ENCODE measurements at places on chromosomes 7 and 10.

DNA sequence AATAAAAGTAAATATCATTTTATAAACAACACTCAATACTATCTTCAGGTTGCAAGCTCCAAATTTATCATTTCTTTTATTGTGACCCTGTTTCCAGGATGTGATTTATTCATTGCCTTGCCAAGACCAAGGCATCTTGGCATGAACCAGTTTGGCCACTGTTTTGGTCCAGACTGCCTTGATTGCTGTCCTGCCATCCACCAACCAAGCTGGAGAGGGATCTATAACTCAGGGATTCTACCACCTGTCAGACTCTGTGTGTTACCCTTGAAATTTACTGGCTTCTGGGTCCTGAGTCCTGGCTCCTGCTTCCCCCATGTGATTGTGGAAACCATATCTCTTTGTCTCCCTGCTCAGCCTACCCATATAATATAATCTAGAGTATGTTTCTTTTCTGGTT lies 343.0 kb downstream of the GPAM start:
- no peak for DNase-seq

- no peak for DNase-seq
These were observed 692 bp downstream of the NEURL1 start for GRCh38 chr10:103493916-103494877.

DNA sequence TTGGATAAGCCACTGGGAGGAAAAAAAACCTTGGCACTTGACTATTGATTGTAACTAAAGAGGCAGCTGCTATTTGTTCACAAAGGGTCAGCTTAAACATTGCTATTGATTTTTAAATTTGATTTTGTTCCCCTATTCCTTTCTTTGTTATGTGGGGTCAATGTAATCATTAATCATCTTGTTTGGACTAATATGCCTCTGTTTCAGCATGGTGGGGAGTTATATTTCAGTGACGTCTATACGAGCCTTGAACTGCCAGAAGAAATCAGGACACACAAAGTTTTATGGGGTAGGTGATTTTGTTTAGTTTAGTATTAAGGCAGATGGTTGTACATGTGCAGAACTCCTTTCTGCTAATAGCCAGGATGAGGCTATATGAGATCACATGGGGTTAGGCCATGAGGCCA lies 7.5 kb downstream of the AS3MT start:
- DNase-seq = no peak

DNA sequence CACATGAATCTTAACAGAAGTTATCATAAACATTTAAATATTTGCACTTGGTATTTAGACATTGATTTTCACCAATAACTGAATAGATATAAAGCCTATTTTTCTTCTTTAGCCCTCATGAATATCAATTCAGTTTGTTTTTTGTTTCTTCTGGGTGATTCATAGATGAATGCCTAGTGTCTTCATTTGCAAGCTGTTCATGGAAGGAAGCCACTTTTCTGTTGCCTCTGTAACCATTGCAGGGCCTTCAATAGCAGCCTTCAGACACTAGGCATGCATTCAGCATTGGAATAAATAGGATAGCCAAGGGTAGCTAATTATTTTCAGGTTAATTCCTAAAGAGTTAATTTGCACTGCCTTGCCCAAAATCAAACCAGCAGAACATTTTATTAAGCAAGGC lies 375.3 kb downstream of the DPP6 start:
- DNase-seq = no peak

DNA sequence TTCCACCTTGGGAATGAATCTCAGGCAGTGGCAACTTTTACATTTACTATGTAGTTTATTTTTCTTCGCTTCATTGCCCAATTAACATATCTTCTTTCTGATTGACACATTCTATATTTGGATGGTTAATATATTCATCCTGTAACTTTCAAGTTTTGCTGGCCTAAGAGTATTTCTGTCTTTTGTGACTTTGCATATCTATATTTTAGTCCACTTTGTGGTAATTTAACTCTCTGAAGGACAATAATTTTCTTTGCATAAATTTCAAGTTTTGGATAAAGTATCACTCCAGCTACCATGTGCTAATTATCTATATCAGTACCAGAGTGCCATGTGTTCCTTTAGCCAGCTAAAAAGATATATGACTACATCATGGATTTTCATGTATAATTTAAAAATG lies 151.5 kb upstream of the KAT6B start:
- no peak for DNase-seq

- peak; percentile 68 for DNase-seq
These were observed 208.9 kb upstream of the INHBA start for GRCh38 chr7:41911792-41912191.

DNA sequence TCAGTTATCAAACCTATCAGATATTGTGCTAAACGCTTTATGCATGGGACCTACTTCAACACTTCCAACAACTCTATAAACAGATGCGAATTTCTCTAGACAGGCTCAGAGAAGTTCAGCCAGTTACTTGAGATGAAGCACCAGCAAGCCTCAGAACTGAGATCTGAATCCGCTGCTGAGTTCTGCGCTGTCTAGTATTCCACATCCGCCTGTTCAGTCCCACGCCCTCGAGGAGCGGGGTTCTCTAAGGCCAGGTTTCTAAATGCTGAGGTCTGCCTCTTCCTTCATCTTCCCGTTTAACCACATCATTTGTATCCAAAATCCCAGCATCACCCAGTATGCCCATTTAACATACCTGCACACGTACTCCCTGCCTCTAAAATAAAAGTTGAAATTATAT lies 297.8 kb upstream of the ZNF32 start:
- DNase-seq = no peak

GRCh38 chr7:84454174-84454959 lies 259.8 kb upstream of the SEMA3A start:
- no peak for DNase-seq

DNA sequence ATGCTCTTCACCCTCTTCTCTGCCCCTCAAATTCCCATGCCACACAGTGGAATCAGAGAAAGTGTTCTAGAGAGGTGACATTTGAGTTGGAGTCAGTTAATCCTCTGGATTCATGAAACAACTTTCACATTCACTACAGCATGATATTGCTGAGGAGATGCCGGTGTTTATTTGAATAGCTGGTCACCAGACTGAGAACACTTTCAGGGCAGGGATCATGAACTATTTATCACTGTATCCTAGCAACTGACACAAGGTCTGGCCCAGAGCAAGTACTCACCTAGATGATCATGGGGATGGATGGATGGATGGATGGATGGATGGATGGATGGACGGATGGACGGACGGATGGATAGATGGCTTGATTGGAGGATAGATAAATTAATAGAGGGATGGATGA lies 116.7 kb upstream of the ZMIZ1 start:
- peak; percentile 16 for DNase-seq

GRCh38 chr7:65448816-65449504 lies 75.3 kb downstream of the ZNF92 start:
- peak; percentile 96 for DNase-seq

DNA sequence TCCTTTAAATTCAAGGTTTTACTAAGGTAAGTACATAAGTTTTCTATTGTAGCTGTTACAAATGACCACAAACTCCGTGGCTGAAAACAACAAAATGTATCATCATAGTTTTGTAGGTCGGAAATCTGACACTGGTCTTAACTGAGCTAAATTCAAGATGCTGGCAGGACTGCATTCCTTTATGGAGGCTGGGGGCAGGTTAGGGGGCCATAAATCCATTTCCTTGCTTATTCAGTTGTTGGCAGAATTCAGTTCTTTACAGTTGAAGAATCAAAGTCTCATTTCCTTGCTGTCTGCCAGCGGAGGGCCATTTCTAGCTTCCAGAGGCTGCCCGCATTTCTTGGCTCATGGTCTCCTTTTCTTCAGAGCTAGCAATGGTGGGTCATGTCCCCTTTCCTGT lies 11.2 kb upstream of the PRR15 start:
- DNase-seq = no peak

DNA sequence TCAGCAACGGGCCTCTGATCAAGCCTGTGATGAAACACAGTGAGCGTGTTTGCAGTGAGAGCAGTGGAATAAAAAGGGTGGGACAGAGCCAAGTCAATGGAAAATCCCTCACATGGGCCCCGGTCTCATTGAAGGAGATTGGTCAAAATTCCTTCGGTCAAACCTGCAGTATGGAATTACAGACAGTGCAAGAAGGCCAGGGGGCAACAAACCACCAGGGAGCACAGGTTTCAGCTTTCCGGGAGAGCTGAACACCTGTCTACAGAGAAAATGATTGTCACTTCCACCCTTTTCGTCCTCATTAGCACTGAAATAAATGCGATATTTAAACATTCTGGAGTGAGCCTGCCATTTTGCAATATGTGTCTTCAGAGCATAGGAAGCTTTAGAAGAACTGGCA lies 92.9 kb downstream of the GPR26 start:
- no peak for DNase-seq

DNA sequence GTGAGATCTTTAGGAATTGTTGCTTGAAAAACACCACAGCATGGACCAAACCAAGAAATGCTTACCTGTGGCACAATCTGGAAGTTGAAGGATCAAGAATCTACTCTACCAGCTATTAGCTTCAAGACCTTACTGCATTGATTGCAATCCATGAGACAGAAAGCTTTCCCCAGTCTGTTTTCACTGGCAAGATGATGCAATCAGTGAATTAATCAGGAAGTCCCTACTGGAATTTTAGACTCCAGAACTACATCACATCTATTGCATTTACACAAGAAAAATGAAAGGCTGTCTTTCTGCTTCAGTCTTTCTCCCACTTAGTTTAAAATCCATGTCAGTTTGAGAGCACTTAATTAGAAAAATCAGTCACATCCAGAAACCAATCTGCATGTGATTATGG lies 191.7 kb downstream of the TFEC start:
- peak; percentile 73 for DNase-seq

GRCh38 chr7:114718861-114719260 lies 203.0 kb upstream of the MDFIC start:
- DNase-seq = no peak

- DNase-seq = no peak
These were observed 52.9 kb downstream of the MTPN start for GRCh38 chr7:135924302-135924701.

DNA sequence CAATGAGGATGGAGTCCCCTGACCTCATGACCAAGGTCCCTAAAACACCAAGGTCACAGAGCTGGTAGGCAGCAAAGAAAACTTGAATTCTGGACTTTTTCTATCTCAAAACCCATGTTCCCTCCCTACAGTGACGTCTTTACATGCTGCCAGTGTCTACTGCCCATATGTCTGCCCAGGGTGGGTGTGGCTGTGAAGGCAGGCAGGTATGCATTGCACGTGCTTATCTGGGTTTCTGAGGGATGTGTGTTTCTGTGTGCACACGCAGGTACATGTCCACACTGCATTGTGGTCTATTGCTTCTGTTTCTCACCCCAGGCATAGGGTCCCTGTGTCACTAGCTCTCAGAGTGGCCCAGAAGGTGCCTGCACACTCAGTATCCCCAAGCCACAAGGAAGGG lies 13.5 kb downstream of the ATP6V1F start:
- no peak for DNase-seq

- no peak for DNase-seq
These were observed 80.1 kb upstream of the LRRC17 start for GRCh38 chr7:102832674-102833073.

DNA sequence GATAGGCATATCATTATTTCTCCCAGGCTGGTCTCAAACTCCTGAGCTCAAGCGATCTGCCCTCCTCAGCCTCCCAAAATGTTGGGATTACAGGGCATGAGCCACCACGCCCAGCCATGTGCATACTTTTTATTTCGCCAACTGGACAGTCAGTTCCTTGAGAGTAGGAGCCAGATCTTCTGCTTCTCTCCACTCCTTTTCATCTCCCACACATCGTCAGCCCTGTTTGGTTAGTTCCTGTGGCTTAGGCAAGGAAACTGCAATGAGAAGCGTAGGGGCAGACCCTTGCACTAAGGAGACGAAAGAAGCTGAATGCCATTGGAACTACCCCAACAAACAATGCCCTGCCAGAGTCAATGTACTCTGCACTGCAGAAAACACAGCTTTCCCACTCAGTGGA lies 178.2 kb downstream of the TRIL start:
- DNase-seq = no peak

DNA sequence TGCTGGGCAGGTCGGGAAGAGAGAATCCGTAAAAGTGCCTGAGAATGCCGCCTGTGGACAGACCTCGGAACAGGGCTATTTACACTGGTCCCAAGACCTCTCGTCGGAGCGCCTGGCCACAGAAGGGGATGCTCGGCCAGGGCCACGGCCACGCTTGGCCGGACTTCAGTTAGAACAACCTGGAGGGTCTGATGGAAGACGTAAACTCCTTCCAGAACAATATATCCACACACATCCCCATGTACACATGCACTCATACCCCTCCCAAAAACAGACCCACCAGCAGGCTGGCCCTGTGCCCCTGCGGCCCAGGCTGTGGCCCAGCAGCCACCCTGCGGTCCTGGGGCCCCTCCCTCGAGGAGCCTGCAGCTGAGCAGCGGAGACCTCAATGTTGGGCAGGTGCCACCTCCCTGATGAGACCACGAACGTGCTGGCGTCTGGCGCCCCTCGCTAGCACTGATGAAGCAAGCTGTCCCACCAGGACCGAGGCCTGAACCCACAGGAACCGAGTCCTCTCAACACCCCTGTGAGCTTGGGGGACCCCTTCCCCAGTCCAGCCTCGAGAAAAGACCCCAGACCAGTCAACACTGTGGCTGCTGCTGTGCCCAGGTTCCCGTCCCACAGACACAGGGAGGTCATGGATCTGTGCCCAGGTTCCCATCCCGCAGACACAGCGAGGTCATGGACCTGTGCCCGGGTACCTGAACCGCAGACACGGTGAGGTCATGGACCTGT lies 8.9 kb downstream of the CFAP46 start:
- DNase-seq = no peak

GRCh38 chr10:93554760-93555432 lies 11.6 kb upstream of the FFAR4 start:
- DNase-seq = peak; percentile 31

GRCh38 chr10:51079331-51079730 lies 5.0 kb downstream of the PRKG1 start:
- no peak for DNase-seq

- no peak for DNase-seq
These were observed 558 bp downstream of the ARHGAP22 start for GRCh38 chr10:48604039-48604990.

DNA sequence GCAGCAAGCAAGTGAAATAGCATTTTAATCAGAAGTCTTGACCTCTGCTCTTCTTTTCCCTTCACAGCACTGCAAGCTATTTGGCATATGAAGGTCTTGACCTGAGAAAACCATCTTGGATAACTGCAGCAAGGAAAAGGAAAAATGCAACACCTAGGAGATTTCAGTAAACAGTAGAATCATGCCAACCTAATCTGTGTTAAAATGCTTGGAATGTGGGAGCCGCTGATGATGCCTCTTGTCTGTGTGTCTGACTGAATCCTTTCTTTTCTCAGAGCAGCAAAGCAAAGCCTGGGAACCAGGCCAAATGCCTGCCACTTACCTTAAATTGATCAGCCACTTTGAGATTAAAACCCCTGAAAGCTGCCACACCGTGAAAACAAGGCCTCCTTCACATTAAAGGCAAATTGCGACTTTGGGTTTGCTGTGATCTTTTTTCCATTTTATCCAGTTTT lies 80.4 kb upstream of the CDK6 start:
- DNase-seq = peak; percentile 89

DNA sequence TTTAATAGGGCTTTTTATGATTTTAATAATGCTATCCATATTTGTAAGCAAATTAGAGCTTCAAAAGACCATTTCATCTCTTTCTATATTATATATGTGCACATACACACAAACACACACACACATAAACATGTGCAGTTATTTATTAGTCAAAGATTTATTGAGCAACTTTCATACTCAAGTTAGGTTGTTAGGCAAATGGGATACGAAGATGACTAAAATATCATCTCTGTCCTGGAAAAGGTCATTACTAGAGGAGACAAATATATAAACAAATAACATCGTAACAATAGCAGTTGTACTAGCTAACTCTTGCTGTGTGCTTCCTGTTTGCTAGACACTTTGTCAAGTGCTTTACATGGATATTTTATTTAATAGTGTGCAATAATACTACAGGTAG lies 307.9 kb downstream of the SNX13 start:
- DNase-seq = no peak

All from renal cortical epithelial cell (primary cell).